ENCODE measurements at places on chromosomes 3 and 15.

- DNase-seq, result no peak
These were observed 123.3 kb upstream of the CTNNB1 start for GRCh38 chr3:41075975-41076374.

GRCh38 chr3:190281308-190282051 is 40.8 kb downstream of the CLDN1 start:
- DNase-seq, result no peak

- DNase-seq, result no peak
These were observed 833 bp downstream of the MAN2A2 start for GRCh38 chr15:90903733-90904536.

- no peak for DNase-seq
These were observed 29.8 kb downstream of the RARB start for GRCh38 chr3:25457671-25458419.

GRCh38 chr3:66803206-66803605 is 194.9 kb upstream of the KBTBD8 start:
- no peak for DNase-seq

DNA sequence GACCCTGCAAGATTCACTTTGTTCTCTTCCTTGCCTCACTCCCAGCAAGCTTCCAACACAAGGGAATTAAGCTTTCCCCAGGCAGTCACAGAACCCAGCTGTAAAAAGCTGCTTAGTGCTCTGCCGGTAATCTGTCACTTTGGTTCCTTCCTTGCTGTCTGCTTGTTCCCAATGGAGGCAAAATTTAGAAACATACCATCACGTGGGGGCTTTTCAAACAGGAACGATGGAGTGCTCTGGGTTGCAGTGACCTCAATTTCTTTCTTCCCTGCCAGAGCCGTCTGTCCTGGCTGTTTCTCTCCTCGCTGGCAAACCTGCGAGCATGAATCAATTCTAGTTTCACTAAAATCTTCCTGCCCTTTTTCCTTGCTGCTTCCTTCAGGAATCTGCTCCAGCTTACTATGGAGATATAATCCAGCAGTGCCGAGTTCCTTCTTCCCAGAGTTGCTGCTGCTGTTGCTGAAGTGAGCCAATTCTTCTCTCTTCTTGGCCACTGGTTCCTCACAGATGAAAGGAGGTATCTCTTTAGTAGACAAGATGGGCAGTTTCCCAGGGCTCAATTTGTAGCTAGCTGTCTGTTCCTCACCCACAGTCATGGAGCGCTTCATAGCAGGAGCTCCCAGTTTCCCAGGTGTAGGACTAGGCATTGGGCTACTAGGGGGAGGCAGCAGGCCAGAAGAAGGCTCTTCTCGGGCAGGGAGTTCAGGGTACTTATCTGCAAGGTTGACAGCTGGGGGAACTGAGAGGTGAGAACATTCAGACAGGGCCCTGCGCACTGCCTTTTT is 88.1 kb downstream of the DHX30 start:
- DNase-seq, result no peak

- no peak for DNase-seq
These were observed 170.2 kb upstream of the IL12A start for GRCh38 chr3:159818399-159818798.

- DNase-seq, result no peak
These were observed 41.5 kb upstream of the RAB6B start for GRCh38 chr3:133937061-133937686.

Measured in NCI-H2107 (cell line).